Fibroblast of upper back skin (primary cell): ENCODE measurements at places on chromosomes 11 and 22.

GRCh38 chr11:33668468-33668825, 32.2 kb downstream of the C11orf91 start:
- no peak for DNase-seq

DNA sequence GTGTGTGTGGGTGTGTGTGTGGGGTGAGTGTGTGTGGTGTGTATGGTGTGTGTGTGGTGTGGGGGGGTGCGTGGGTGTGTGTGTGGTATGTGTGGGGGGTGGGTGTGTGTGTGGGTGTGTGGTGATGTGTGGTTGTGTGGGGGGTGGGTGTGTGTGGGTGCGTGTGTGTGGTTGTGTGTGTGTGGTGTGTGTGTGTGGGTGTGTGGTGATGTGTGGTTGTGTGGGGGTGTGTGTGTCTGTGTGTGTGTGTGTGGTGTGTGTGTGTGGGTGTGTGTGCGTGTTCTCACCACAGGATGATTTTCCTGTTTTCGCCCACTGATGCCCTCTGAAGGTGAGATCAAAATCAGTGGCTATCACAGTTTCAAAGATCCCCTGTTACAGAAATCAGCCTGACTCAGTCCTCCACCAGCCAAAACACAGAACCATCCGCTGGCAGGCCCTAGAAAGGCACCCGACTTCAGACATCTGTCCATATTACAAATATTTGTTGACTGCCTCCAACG, 24.7 kb downstream of the CPT1A start:
- no peak for DNase-seq

DNA sequence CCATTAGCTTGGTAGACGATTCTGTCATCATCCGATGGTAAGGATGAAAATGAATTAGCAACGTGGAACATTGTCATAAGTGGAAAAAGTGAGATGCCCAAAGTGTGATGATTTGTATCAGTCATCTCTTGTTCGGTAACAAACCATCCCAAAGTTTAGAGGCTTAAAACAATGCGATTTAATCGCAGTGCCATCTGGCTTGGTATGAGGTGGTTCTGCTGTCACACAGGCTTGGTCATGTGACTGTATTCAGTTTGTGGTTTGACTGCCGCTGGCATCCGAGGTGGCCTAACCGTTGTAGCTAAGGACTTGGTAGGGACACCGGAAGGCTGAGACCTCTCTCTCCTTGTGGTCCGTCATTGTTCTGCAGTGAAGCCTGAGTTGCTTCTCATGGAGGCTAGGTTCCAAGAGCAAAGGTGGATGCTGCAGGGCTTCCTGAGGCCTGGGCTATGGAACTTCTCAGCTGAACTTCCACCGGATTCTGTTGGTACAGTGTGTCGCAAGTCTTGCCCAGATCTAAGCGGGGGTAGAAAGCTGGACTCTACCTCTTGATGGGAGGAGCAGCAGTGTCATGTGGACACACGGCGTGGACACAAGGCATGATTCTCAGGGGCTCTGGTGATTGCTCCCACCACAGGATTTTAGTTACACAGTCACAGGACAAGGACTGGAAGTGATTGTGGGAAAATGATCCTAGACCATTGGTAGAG, 36.3 kb downstream of the BCR start:
- no peak for DNase-seq

- DNase-seq = no peak
Measured at GRCh38 chr11:116466191-116466590, 306.6 kb downstream of the BUD13 start.

DNA sequence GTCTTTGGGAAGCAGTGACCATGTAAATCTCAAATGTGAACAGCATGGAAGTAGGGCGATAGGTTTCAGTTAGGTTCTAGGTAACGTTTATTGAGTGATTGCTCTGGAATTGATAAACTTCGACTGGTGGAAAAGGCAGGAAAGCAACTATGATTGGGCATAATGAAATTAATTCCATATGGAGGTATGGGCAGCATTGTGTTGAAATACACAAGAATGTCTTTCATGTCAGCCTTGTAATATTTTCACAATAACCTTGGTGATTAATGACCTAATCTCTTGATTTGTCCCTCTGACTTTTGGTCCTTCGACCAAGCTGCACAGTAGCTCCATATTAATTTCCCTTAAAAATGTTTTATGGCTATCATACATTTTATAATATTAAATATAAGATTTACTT, 2.8 kb downstream of the CEP57 start:
- DNase-seq = peak; percentile 16

DNA sequence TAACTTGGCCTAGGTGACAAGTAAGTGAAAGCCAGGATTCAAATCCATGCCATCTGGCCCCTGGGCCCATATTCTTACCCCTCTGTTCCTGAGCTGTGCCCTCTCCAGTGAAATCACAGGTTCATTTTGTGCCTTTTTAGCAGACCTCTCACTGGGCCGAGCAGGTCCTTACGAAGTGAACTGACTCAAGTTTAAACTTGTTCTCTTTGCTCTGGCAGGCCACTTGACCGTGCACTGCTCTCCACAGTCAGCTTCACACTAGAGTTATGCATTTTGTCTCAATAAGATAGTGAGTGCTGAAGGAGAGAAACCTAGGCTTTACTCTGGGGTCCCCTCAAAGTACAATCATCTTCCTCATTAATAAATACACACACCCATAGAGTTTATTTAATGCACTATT, 40.7 kb downstream of the ARFGAP3 start:
- no peak for DNase-seq

DNA sequence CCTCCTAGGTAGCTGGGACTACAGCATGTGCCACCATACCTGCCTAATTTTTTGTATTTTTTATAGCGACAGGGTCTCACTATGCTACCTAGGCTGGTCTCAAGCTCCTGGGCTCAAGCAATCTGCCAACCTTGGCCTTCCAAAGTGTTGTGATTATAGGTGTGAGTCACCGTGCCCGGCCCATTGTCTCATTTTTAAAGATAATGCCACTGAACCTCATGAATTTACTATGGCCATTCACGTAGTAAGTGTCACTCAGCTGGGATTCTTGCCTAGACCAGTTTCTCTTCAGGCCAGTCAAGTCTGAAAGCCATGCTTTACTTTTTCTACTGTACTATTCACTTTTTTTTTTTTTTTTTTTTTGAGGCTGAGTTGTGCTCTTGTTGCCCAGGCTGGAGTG, 22.4 kb downstream of the DEPDC5 start:
- no peak for DNase-seq

GRCh38 chr11:95375886-95376285, 144.9 kb upstream of the SESN3 start:
- peak; percentile 96 for DNase-seq

DNA sequence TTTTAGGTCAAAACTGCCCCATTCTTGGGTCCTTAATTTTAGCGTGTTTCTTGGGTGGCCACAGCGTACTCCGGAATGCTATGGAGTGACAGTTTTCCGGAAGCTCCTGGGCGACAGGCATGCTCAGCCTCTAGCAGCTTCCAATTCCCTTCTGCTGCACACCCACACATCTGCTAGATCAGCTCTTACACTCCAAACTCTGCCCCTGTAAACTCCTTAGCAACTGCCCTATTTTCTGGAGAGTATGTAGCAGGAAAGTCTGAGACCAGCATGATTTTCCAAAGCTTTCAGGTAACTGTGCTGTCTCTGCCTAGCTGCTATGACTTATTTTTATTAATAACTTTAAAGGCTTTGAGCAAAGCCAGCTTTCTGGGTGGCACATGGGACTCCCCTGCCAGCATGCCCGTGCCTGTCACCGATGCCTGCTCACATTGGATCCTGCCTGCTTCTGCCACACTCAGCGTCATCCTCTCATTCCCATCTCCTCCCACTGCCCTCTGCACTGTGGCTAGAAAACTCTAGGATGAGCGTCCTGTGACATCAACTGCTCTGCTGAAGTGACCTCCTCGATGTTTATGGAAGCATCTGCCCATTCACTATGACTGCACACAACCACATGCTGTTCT, 17.3 kb downstream of the TOLLIP start:
- DNase-seq = no peak

DNA sequence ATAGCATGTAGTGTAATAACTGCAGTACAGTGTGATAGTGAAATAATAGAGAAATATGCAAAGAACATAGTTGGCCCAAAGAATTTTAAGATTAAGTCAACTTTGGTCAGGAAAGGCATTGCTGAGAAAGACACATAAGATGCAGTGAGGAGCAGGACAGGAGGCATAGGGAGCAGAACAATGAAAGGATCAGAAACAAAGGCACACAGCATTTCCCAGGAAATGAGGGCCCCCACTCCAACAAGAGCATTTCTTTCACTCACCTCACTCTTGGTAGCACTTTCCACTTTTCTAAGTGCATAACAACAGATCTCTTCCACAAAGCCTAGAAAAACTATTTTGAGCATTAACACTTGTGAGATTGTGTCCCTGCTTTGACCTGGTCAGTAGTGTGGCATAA, 238.4 kb upstream of the FAT3 start:
- no peak for DNase-seq

GRCh38 chr22:49936018-49936972, 17.9 kb downstream of the CRELD2 start:
- peak; percentile 51 for DNase-seq

GRCh38 chr22:35995772-35996171, 32.9 kb downstream of the RBFOX2 start:
- DNase-seq = peak; percentile 98
